ENCODE measurements at places on chromosomes 12 and 14.

GRCh38 chr14:77140359-77141213, 1.0 kb downstream of the ZDHHC22 start:
- no peak for DNase-seq

DNA sequence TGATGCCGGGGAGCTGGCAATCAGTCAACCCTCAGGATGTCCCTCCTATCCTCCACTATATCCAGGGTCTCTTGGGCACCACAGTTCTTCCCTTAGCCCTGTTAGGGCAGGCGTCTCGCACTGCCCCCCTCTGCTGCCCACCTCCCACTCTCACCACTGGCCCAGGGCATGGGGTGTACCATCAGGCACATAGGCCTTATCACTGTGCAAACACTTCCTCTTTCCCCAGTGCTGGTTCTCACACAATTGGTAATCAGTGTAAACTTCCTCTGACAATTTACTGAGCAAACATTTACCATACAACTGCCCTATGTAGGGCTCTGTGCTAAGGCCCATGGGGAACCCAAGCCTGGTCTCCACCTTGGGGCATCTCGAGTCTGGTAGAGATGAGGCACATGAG, 20.1 kb upstream of the TMED10 start:
- DNase-seq = no peak

GRCh38 chr12:111183094-111183493, 185.8 kb downstream of the PHETA1 start:
- no peak for DNase-seq

DNA sequence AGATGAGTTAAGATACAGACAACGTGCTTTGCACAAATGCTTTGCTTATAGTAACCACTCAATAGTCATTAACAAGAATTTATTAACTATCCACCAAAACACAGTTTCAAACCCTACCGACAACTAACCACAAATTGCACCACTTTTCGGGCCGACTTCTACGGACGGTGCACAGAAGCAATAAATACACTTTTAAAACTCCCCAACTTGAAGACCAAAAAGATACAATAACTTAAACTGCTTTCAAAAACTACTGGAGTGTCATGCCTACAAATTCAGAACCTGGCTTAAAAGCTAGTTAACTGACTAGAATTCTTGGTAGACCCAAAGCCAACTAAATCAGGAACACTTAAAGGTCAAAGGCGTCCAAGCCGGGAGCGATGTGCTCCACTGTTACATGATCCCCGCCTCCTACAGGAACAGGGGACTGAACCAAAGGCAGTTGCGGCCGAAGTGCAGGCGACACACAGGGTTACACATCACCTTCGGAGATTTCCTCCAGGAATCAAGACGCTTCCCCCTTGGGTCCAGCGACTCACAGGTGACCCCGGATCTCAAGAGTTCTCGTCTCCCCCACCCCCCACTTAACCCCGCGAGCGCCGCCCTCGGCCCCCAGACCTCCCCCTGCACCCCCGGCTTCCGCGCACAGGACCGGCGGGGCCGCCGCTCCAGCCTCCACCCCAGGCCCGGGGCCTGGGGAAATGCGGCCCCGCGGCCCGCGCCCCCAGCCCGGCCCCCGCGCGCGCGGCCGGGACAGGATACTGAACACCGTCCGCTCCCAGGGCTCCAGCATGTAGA, 507 bp downstream of the SPTSSA start:
- peak; percentile 73 for DNase-seq

DNA sequence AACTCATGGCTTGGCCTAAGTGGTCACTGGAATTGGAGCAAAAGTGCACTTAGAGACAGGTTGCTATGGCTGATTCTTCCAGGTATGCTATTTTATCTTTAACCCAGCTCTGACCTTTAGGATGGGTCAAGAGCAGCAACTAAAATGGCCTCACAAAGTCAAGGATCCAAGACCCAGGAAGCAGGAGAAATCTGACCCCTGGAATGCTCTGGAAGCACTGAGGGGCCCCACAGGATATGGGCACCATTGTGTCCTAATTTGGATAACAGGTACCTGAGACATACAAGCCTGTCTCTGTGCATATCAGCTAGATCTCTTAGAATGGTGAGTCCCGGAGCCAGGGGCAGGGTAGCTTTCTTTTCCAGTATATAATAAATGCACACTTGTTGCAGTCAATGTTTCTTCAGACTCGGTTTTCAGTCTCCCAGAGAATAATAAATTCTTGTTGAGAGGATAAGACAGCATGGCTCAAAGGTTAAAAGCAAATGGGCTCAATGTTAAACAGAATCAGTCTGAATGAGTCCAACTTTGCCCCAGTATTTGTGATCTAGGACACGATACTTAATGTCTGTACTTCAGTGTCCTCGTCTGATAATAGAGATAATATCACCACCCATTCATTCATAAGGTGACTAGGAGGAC, 29.3 kb upstream of the TMCC3 start:
- DNase-seq = no peak

Data from ecto neural progenitor cell (in vitro differentiated cells).